Putamen (tissue), 1 donor: ENCODE measurements at places on chromosomes 4 and X.

DNA sequence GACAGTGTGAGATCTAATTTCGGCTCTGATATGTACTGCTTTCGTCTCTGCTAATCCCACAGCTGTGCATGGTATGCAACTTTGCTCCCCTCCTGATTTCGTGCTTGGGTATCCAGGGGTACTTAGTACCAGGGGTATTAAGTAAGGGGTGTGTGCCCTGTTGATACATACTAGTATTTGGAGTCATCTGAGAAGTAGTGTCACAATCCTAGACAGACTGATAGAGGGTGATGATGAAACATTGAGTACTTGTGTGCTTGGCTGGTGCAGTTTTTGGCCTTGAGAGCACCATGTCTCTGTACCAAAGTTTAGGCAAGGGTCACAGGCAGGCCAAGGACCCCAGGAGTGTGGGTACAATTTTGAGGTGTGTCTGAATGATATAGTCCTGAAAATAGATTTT, 10.9 kb downstream of the GPAT3 start:
- DNase-seq = no peak

GRCh38 chr4:38621028-38621684, 42.8 kb upstream of the KLF3 start:
- no peak for DNase-seq

GRCh38 chrX:119150163-119151050, 22.8 kb upstream of the KIAA1210 start:
- no peak for DNase-seq

DNA sequence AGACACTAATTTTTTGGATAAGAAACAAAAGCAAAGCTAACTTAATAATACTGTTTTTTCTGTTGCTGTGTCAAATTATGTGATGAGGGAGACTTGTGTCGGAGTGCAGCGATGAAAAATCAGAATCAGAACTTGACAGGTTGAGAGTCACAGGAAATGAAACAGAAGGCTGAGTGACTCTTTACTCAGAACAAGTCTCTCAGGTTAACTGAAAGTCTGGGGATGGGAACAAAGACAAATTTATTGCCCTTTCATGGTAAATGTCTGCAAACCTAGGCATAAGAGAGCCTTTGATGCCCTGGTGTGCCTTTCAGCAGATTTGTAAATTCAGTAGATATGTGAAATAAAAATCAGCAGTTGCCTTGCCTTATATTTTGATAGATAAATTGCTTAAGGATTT, 96.0 kb downstream of the ADGRL3 start:
- no peak for DNase-seq

DNA sequence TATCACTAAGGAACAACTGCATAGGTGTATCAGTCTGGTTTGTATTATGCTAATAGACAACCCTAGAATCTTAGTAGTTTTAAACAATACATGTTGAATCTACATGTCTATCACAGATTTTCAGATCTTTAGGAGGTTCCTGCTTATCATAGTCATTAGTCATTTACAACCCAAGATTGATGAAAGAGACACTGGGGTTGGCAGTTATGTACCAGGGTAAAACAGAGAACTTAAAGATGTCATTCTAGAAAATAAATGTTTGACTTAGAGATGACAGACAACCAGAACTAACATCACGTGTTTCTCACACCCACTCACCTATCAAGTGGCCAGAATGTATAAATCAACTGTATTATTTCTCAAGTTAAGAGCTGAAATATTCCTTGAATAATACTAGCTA, 181.9 kb downstream of the PABPC4L start:
- DNase-seq = no peak

GRCh38 chr4:158875026-158875425, 106.2 kb downstream of the FNIP2 start:
- DNase-seq = no peak

- DNase-seq = no peak
Observed at GRCh38 chr4:82886147-82886942, 4.6 kb downstream of the SEC31A start.

DNA sequence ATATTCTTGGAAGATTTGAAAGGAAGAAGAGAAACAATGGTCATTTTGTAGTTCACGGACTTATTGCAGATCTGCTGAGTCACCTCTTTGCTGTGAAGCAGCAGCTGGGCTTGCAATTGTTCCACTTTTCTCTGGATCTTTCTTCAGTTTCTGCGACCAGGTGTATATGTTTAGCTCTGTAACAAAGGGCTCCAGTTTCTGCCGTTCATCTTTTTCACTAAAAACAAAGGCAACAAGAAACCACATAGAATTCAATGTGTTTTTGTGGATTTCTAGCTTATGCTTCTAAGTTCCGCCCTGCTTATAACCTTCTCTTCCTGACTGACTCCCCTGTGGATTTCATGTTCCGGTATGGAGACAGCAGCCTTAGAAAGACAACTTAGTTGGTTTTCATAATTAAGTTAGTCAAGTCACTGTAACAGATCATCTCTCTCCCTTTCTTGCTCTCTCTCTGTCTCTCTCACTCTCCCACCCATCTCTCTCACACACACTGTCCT, 121.6 kb upstream of the EPHA5 start:
- no peak for DNase-seq

GRCh38 chr4:7987148-7987989, 47.7 kb upstream of the AFAP1 start:
- peak; percentile 64 for DNase-seq

DNA sequence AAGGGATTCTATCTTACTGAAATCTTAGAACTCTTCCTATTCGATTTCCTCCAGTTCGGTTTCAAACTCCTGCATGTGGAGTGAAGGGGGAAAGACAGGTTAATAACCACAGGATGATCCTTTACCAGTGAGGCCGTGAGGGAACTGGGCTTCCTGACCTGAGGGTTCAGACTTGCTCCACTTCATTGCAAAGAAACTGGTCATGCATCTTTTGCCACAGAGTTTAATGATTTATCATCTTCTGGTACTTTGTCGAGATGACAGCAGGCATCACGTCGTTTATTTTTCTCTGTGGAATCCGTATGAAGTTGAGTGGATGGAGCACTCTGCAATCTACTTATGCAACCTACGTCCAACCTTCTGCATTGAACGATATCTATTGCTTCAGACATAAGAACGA, 145.9 kb upstream of the NLGN4X start:
- no peak for DNase-seq

DNA sequence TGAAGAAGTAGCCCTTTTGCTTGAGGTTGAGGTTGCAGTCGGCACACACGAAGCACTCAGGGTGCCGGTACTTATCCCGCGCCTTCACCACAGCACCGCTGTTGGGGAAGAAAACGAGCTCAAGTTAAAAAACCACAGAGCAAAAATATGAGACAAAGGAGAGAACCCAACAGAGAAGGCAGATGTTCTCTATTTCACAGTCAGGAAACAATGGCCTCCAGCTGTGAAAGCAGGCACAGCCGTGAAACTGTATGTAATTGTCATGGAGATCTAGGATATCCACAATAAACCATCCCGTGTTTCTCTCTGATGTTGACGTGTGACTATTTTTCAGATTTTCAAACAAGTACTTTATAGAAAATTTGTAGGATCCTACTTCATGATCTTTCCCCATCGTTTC, 30.9 kb upstream of the CCDC110 start:
- no peak for DNase-seq

DNA sequence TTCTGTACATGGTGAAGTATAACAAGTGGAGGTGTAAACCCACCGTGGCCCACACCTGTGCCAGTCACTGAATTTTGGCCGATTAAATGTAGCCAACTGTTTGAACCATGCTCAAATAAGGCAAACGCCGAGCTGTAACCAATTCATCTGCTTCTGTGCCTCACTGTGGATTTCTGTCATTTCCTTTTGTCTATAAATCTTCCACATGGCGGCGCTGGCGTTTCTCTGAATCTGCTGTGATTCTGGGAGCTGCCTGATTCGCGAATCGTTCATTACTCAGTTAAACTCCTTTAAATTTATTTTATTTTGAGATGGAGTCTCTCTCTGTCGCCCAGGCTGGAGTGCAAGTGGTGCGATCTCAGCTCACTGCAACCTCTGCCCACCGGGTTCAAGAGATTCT, 19.2 kb downstream of the SUPT20HL2 start:
- DNase-seq = no peak

DNA sequence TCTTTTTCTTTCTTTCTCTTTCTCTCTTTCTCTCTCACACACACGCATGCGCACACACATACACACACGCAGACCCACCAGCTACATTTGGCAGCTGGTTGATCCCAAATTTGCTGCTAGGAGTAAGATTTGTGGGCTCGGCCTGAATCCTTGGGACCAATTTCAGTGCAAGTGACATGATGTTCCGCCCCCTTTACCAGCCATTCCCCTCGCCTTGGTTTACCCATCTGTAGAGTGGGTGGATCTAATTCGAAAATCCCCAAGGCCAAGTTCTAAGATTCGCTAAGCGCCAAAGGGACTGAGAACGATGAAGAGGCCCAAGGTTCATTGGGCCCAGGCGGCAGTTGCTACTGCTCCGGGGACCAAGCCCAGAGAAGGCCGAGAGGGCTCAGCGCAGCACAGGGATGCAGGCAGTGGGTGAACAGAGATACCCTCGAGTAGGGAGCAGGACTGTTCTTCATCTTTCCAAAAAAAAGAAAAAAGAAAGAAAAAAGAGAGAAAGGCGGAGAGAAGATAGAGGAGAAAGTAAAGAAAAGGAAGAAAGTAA, 5.8 kb downstream of the NKX3-2 start:
- no peak for DNase-seq

DNA sequence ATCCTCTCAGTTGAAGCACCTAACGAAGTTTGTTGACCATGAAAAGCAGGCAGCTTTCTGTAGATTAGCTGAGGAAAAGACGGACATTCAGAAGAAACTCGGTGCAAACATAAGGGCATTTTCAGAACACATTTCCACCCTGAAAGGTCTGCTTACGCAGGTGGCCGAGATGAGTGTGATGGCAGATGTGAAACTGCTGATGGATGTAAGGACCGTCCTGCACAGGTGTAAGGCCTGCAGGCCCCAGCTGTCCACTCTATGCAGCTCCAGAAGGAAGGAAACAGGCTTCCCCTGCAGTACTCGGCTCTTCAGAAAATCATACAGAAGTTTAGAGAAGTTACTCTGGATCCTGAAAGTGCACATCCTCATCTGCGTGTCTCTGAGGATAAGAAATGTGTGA, 20.8 kb upstream of the TRIM60 start:
- no peak for DNase-seq

DNA sequence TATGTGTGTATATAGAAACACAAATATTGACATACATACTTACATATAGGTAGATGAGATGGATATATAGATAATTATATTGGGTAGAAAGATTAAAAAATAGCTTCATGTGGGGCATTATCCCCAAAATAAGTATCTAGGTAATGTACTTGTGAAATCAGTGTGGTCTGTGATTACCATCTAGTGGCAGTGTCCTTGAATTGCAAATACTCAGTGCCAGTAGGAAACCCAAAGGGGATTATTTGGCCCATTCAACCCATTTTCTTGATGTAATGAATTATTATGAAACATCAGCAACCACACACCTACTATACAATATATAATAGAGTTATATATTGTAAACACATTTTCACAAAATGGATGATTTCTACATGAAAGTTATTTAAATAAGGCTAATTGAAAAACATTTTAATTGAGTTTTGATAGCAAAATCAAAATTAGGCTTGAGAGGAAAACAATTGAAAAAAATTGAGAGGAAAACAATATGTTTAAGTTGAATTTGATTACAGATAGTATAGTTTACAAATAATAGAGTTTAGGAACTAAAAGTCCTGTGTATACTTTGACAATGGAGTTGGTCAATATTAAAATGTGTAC, 389.4 kb downstream of the GALNTL6 start:
- no peak for DNase-seq

GRCh38 chr4:68594678-68595077, 18.6 kb upstream of the UGT2B17 start:
- DNase-seq = no peak

GRCh38 chr4:112147697-112148096, 2.4 kb downstream of the FAM241A start:
- DNase-seq = no peak

GRCh38 chr4:1797861-1798579, 4.9 kb downstream of the FGFR3 start:
- peak; percentile 64 for DNase-seq

GRCh38 chrX:12013211-12013618, 125.1 kb upstream of the FRMPD4 start:
- no peak for DNase-seq

- no peak for DNase-seq
Observed at GRCh38 chr4:152309418-152309817, 226.5 kb downstream of the FBXW7 start.

DNA sequence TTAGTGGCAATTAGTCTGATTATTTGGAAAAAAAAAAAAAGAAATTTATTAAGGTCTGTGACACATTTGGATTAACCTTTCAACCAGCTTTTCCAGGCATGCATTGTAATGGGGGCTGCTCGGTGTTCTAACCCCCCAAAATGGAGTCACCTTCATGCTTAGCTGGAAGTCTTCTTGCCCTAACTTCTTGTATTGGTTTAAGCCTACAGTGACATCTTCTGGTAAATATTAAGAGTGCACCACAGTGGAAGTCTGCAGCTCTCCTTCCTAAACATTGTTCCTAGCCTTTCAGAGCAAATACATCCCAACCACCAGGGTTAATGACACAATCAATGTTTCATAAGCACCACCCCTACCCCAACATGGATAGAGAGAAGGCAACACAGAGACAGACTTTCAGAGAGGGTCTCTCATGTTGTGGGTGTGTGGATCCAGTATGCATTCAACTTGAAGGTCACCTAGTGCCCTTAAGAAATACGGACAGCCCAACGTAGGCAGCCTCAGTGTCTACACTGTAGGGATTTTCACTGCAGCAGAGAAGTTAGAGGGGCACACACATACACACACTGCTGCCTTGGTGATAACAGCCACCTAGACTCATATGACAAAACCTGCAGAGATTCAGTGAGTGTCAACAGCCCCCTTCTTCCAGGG, 142.9 kb upstream of the MBNL3 start:
- DNase-seq = no peak

- DNase-seq = no peak
Observed at GRCh38 chrX:38225093-38225492, 4.4 kb upstream of the SRPX start.

- DNase-seq = no peak
Observed at GRCh38 chr4:173556398-173557131, 26.5 kb upstream of the HAND2 start.

- no peak for DNase-seq
Observed at GRCh38 chr4:102007959-102008425, 217.5 kb downstream of the BANK1 start.

GRCh38 chr4:39754309-39754708, 56.4 kb downstream of the UBE2K start:
- no peak for DNase-seq

- DNase-seq = no peak
Observed at GRCh38 chrX:141673946-141674345, 24.6 kb downstream of the SPANXD start.

DNA sequence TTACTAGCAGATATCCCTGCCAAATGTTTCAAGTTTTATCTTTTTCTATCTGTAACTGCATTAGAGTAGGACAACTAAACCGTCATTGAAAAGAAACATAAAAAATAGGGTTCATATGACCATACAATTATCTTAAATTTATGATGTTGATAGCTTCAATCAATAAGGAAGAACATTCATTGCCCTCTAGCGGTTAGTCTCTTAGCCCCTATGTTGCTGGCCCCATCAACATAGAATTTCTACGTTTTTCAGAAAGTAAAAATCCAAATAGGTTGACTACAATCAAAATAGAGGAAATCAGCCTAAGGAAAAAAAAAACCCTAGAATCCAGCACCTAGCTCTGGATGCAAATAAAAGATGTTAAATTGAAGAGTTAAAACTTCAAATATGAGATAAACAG, 225.1 kb upstream of the ITM2A start:
- no peak for DNase-seq

- no peak for DNase-seq
Observed at GRCh38 chr4:182225257-182225852, 17.8 kb upstream of the TENM3 start.

GRCh38 chr4:84574069-84574720, 8.7 kb upstream of the CDS1 start:
- no peak for DNase-seq
